Endodermal cell (in vitro differentiated cells): ENCODE measurements at places on chromosomes 4 and X. TPM values are rescaled to one million over a fixed set of nuclear protein-coding genes. Genes with fewer than 3 reads are reported as not detected.

DNA sequence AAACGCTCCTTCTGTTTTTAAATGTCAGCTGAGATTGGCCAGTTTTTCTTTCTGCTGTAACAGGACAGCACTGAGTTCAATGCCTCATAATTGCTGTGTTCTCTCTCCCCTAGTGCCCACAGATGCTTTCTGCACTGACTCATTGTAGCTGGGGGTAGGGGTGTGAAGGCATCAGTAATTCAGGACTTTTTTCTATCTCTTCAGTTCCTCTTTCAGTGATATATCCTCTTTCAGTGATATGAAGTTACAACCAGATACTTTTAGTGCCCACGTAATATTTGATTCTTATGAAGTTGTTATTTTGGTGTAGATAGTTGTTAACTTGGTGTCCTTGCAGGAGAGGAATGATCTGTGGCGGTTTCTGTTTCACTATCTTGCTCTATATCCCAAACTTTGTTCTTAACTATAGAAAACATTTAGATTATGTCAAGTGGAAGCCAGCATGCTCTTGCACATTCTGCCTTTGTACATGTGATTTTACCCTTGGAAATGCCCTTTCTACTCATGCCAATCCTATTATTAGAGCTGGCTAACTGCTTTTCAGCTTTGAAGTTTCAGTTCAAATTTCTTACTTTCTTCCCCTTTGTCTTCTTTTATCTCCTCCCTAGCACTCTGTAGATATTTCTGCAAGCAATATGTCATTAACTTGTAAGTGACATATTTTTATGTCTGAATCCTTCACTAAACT lies 1258.4 kb downstream of the FAM133A start:
- H3K27me3 ChIP-seq, result no peaks in the 10 kb centered on the region
- H3K4me3 ChIP-seq, result no peak overlapping the region
- no peak for DNase-seq
- H3K36me3 ChIP-seq, result no peaks in the 10 kb centered on the region

DNA sequence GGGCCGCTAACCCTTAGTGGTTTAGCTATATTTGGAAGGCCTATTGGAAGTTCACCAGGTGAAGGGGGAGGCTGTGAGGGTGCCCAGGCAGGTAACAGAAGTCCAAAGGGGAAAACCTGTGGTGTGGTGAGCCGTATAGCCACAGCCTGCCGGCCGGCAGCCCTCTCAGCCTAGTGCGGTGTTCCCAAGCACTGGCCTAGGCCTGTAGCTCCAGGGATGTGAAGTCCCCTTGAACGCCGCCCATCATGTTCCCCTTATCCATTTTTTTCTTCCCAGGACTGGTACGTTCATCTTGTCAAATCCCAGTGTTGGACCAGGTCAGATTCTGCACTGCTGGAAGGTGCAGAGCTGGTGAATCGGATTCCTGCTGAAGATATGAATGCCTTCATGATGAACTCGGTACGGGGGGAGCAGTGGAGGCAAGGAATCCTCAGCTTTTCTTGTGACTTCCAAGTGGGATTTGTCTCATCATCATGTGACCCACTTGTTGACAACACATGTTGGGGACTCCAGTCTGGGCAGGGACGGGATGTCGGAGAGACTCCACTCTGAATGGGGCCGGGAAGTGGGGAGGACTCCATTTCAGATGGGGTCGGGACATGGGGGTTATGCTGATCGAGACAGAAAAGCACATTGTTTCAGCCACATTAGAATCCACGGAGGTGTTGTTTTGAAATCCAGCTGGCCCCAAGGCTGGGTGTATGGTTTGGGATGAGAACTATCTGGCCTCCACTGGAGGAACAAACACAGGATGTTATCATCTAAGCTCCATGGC lies 39.2 kb upstream of the MSANTD1 start:
- H3K27me3 ChIP-seq, result no peaks in the 10 kb centered on the region
- DNase-seq, result no peak
- H3K27ac ChIP-seq, result no peak overlapping the region
- peaks cover 87% of the 10 kb centered on the region for H3K36me3 ChIP-seq

- H3K27me3 ChIP-seq, result no peaks in the 10 kb centered on the region
- DNase-seq, result no peak
- H3K4me3 ChIP-seq, result no peak overlapping the region
- H3K4me1 ChIP-seq, result no peaks in the 10 kb centered on the region
Measured at GRCh38 chr4:179831274-179831673, 2389.0 kb upstream of the AGA start.

GRCh38 chr4:53191997-53192396 lies 173.9 kb downstream of the SCFD2 start:
- no peak for DNase-seq
- H3K4me1 ChIP-seq, result no peaks in the 10 kb centered on the region
- H3K36me3 ChIP-seq, result no peaks in the 10 kb centered on the region
- H3K27me3 ChIP-seq, result no peaks in the 10 kb centered on the region
- no peak overlapping the region for H3K4me3 ChIP-seq
- no peak overlapping the region for H3K27ac ChIP-seq

DNA sequence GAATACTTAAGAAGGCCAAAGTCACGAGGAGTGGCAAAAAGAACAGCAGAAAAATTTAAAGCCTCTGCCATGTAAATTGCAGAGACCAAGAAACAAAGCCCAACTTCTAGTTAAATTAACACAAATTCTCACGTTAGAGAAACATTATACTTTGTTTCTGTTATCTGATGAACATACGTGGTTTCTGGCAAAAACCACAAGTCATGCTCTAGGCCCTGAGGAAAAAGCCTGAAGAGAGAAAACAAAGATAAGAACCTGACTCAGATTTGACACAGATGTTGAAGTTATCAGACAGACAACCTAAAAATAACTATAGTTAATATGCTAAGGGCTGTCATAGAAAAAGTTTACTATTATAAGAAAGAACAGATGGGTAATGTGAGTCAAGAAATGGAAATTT lies 149.1 kb upstream of the PCDH10 start:
- no peaks in the 10 kb centered on the region for H3K36me3 ChIP-seq
- H3K27me3 ChIP-seq, result no peaks in the 10 kb centered on the region
- no peak overlapping the region for H3K27ac ChIP-seq
- no peak overlapping the region for H3K4me3 ChIP-seq
- no peak for DNase-seq
- H3K4me1 ChIP-seq, result no peaks in the 10 kb centered on the region

DNA sequence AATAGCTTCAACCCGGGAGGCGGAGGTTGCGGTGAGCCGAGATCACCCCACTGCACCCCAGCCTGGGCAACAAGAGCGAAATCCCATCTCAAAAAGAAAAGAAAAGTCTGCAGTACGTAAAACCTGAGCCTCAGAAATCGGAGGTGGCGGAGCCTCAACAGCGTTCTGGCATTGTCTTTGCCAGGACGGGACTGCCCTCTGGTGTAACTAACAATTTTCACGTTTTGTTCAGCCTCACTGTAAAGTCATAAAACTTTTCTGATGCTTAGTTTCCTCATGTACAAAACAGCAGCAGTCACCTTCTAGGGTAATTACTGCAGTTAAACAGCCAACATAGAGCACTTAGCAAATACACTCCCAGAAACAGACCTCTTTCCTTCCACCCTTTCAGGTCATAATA lies 121.7 kb downstream of the RBM47 start:
- H3K36me3 ChIP-seq, result peaks cover 7% of the 10 kb centered on the region
- H3K4me1 ChIP-seq, result no peaks in the 10 kb centered on the region
- no peak overlapping the region for H3K4me3 ChIP-seq
- no peaks in the 10 kb centered on the region for H3K27me3 ChIP-seq
- H3K27ac ChIP-seq, result no peak overlapping the region
- no peak for DNase-seq

- DNase-seq, result peak; percentile 68
- no peaks in the 10 kb centered on the region for H3K4me1 ChIP-seq
- no peaks in the 10 kb centered on the region for H3K36me3 ChIP-seq
- no peak overlapping the region for H3K27ac ChIP-seq
- no peak overlapping the region for H3K4me3 ChIP-seq
Measured at GRCh38 chrX:94400488-94400887, 726.5 kb downstream of the FAM133A start.

- no peak overlapping the region for H3K4me3 ChIP-seq
- no peak overlapping the region for H3K27ac ChIP-seq
- H3K27me3 ChIP-seq, result no peaks in the 10 kb centered on the region
- DNase-seq, result no peak
- H3K4me1 ChIP-seq, result no peaks in the 10 kb centered on the region
Measured at GRCh38 chr4:142130666-142131065, 494.3 kb downstream of the IL15 start.

DNA sequence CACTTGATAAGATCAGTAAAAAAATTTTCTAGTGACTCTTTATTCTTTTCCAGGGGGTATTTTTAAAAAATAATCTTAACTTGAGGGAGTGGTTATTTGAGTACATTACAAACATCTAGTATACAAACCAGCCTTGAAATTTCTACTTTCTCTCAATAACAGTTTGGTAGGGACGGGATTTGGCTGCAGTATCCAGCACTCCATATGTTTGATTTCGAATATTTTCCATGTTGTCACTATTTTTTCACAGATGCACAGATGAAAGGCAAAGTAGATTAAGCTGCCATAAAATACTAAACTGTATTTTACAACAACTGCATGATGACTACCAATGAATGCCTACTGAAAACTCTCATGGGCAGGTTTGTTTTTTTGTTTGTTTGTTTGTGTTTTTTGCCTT lies 225.0 kb downstream of the COX7B2 start:
- H3K4me3 ChIP-seq, result no peak overlapping the region
- H3K4me1 ChIP-seq, result no peaks in the 10 kb centered on the region
- DNase-seq, result no peak
- H3K36me3 ChIP-seq, result no peaks in the 10 kb centered on the region

GRCh38 chr4:146439999-146440398 lies 81.7 kb downstream of the SLC10A7 start:
- H3K36me3 ChIP-seq, result no peaks in the 10 kb centered on the region
- H3K27ac ChIP-seq, result no peak overlapping the region
- H3K4me3 ChIP-seq, result no peak overlapping the region
- no peaks in the 10 kb centered on the region for H3K27me3 ChIP-seq
- DNase-seq, result no peak

DNA sequence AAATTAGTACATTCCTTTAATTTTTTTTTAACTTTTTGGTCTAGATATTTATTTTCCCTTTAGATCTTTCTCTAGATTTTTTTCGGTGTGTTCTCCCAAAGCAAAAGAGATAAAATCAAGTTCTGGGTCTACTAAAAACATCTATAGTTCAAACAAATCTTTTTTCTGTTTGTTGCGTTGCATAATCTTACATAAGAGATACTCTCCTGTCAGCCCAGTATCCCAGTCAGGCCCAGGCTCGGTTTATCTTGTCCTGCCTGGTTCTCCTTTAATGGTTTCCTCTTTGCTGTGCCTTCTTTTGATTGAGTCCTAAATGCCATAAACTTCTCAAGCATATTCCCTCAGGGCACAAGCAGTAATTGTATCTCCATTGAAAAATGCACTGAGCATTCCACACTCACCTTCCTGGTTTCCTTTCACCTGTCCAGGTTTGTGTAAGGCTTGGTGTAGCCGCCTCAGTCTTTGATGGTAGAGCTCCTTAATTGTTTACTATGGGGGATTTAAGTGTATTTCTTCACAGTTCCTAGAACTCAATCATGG lies 104.9 kb downstream of the TMEM131L start:
- H3K4me1 ChIP-seq, result no peaks in the 10 kb centered on the region
- H3K36me3 ChIP-seq, result no peaks in the 10 kb centered on the region
- H3K4me3 ChIP-seq, result no peak overlapping the region
- H3K27ac ChIP-seq, result no peak overlapping the region
- no peak for DNase-seq

- no peaks in the 10 kb centered on the region for H3K27me3 ChIP-seq
- no peak overlapping the region for H3K27ac ChIP-seq
- no peak for DNase-seq
- no peak overlapping the region for H3K4me3 ChIP-seq
- no peaks in the 10 kb centered on the region for H3K36me3 ChIP-seq
Measured at GRCh38 chr4:140005699-140006098, 148.3 kb downstream of the MAML3 start.

- no peak overlapping the region for H3K4me3 ChIP-seq
- H3K27ac ChIP-seq, result no peak overlapping the region
- H3K4me1 ChIP-seq, result no peaks in the 10 kb centered on the region
- no peak for DNase-seq
- H3K27me3 ChIP-seq, result no peaks in the 10 kb centered on the region
Measured at GRCh38 chr4:17251101-17251500, 260.8 kb downstream of the QDPR start.

- H3K36me3 ChIP-seq, result no peaks in the 10 kb centered on the region
- H3K4me3 ChIP-seq, result no peak overlapping the region
- no peaks in the 10 kb centered on the region for H3K4me1 ChIP-seq
- DNase-seq, result no peak
- no peak overlapping the region for H3K27ac ChIP-seq
- no peaks in the 10 kb centered on the region for H3K27me3 ChIP-seq
Measured at GRCh38 chr4:138761638-138762220, 253.9 kb upstream of the NOCT start.

DNA sequence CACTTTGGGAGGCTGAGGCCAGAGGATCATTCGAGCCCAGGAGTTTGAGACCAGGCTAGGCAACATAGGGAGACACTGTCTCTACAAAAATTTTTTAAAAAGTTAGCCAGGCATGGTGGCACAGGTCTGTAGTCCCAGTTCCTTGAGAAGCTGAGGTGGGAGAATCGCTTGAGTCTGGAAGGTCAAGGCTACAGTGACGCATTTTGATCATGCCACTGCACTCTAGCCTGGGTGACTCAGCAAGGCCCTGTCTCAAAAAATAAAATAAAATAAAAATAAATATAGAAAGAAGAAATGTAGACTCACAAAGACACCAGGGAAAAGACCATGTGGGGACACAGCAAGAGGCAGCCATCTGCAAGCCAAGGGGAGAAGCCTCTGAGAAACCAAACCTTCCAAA lies 42.3 kb upstream of the SLC7A3 start:
- no peak overlapping the region for H3K4me3 ChIP-seq
- no peaks in the 10 kb centered on the region for H3K36me3 ChIP-seq

- H3K4me3 ChIP-seq, result no peak overlapping the region
- peaks cover 10% of the 10 kb centered on the region for H3K4me1 ChIP-seq
- no peaks in the 10 kb centered on the region for H3K27me3 ChIP-seq
- no peak overlapping the region for H3K27ac ChIP-seq
- no peaks in the 10 kb centered on the region for H3K36me3 ChIP-seq
Measured at GRCh38 chr4:171880136-171880535, 66.9 kb downstream of the GALNTL6 start.

- no peak overlapping the region for H3K4me3 ChIP-seq
- H3K36me3 ChIP-seq, result no peaks in the 10 kb centered on the region
- H3K27me3 ChIP-seq, result no peaks in the 10 kb centered on the region
- no peak for DNase-seq
Measured at GRCh38 chr4:6494431-6495295, 22.2 kb upstream of the PPP2R2C start.

GRCh38 chr4:117324851-117325491 lies 239.6 kb upstream of the TRAM1L1 start:
- no peaks in the 10 kb centered on the region for H3K4me1 ChIP-seq
- no peak for DNase-seq
- H3K27ac ChIP-seq, result no peak overlapping the region
- H3K36me3 ChIP-seq, result no peaks in the 10 kb centered on the region
- no peak overlapping the region for H3K4me3 ChIP-seq

Gene NLGN4X
- total RNA-seq, result 19.2 to 26.9 TPM (median 21.5 TPM) in 3 replicates

Gene FAM184B
- total RNA-seq, result 0.07 TPM in 2 replicates

Gene CT45A2
- not detected in 3 replicates for total RNA-seq

Gene ADGRG2
- 5.9 to 12.7 TPM (median 6.5 TPM) in 3 replicates for total RNA-seq

Gene FGD1
- total RNA-seq, result 34.3 to 46.0 TPM (median 45.6 TPM) in 3 replicates

Gene NRK
- 1.5 and 1.9 TPM in 2 replicates for total RNA-seq

Gene HTRA3
- 4.4 and 4.6 TPM in 2 replicates for total RNA-seq

Gene STARD8
- total RNA-seq, result 1.2 to 2.0 TPM (median 1.8 TPM) in 3 replicates
